ENCODE measurements at places on chromosomes 16 and 17. TPM values are rescaled to one million over a fixed set of nuclear protein-coding genes. Genes with fewer than 3 reads are reported as not detected.
A peak's percentile ranks its signal among the peaks of the same experiment; 100 is the strongest.

The NR1D1 gene
- 9.0 TPM for total RNA-seq

The SLC5A11 gene
- total RNA-seq = not detected

The CLEC3A gene
- total RNA-seq = not detected

The KRTAP17-1 gene
- total RNA-seq = not detected

The OR3A2 gene
- total RNA-seq = 2.6 TPM

The CES3 gene
- total RNA-seq = 0.17 TPM

The TP53TG3 gene
- not detected for total RNA-seq

The TNP2 gene
- not detected for total RNA-seq

The LDHD gene
- 0.42 TPM for total RNA-seq

The LGALS9C gene
- 0.54 TPM for total RNA-seq

DNA sequence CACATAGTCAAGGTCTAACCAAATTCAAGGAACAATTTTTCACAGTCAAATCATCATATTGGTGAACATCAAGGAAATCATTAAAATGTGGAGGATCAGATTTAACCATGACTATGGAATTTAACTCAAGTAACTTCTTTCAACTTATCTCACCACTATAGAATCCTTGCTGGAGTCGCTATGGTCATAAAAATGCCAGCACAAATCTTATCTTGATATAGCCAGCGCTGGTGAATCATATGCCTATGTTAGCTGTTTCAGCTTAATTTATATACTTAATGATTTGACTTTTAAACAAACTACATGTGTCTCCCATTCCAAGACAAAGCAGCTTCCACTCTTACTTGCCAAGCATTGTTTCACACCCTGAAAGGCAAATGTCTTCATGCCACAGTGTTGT is 416.4 kb downstream of the CDH11 start:
- DNase-seq = no peak

- no peak for DNase-seq
Observed at GRCh38 chr17:73071066-73071999, 21.2 kb downstream of the SLC39A11 start.

GRCh38 chr16:21159281-21159951 is 942 bp downstream of the LDAF1 start:
- DNase-seq = peak; percentile 25

DNA sequence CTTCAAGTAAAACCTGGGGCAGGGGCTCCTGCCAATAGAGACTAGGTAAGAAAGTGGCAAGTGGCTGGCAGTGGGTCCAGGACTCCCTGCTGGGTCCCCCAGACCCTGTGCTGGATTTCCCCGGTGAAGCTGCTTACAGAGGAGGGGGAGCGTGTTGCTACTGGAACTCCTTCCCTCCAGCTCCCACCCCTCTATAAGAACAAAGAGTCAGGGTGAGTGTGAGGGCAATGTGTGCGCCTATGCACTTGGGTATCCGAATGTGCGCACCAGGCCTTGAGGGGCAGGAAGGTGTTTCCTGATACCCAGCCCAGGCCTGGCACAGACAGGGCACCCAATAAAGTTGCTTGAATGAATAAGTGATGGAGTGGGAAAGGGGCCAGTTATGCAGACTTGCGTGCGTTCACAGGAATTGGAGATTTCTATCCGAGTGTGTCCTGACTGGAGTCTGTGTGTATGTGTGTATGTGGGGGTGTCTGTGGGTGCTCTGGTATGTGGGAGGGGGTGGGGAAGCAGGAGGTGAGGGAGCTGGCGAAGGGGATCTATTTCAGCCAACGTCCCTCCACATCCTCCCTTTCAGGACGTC is 11.7 kb downstream of the NEUROD2 start:
- no peak for DNase-seq

DNA sequence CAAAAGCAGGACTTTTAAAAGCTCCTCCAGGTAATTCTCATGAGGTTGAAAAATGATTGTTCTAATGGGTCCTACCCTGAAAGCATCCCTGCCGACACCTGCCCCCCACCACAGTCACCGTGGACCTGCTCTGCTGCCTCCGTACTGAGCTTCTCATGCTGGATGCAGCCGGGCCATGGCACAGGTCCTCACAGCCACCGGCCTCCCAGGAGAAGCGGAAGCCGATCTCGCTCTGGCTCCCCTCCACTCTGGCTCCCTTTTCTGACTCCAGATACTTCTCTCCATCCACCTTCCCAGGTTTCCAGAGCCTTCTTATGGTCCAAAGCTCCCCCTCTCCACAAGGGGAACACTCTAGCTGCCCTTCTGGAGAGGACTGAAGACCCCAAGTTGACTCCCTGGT is 10.2 kb downstream of the RPRML start:
- DNase-seq = no peak

DNA sequence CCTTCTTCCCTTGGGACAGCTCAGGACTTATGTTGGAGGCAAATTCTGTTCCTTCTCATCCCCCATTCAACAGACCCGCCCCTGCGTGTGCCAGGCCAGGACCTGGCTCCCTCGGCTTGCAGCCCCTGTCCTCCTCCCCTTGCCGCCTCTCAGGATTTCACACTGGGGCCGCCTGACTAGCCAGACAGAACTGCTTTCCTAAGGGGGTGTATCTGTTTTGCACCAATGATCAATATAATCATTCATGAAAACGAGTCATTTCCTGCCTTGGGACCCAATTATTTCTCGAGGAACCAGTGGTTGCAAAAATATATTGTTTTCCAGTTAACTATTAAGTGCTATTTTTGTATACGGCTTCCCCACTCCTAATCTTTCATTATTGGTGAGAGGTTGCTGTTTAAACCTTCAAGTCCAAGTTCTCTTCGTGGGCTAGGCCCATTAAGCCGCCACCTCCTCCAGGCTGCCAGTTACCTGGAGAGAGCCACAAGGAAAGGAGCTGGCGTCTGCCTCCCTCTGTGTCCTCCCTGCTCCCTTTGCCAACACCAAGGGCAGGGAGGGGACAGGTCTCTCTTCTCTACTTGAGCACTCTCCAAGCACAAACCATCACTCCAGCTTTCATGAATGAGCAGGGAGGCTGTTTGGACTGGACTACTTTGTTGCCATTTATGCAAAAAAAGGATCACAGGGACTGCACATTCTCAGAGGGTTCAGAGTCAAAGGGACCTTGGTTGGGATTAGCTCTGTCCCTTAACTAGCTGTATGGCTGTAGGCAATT is 8.9 kb downstream of the DCAKD start:
- no peak for DNase-seq

DNA sequence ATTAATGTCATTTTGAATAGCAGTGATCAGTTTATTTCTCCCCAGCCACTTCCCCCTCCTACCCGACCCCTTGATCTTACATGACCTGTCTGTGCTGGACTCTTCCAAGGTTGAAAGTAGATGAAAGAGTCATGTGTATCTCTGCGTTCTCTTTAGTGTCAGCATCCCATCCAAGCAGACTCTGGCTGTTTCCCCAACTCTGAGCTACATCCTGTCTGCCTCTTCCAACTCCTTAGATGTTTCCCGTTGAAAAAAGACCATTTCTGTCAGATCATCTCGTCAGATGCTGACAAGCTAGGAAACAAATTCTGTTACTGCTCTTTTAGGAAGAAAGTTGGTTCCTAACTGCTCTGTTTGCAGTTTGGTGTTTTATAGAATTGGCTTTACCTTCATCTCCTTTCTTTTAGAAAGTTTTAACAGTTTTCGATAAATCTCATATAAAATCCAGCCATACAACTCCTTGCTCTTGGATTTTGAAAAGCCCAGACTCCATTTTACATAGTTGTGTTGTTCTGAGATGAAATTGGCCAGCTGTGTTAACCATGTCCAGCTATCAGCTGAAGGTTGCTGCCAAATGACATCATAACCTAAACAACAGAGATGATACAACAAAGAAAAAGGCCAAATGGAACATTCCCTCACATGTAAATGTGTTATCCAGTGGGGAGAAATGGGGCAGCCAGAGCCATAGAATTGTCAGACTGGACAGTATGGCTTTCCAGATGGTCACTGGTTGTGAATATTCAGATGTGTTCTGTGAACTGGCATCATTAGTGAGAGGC is 43.5 kb downstream of the CYB561 start:
- DNase-seq = no peak

DNA sequence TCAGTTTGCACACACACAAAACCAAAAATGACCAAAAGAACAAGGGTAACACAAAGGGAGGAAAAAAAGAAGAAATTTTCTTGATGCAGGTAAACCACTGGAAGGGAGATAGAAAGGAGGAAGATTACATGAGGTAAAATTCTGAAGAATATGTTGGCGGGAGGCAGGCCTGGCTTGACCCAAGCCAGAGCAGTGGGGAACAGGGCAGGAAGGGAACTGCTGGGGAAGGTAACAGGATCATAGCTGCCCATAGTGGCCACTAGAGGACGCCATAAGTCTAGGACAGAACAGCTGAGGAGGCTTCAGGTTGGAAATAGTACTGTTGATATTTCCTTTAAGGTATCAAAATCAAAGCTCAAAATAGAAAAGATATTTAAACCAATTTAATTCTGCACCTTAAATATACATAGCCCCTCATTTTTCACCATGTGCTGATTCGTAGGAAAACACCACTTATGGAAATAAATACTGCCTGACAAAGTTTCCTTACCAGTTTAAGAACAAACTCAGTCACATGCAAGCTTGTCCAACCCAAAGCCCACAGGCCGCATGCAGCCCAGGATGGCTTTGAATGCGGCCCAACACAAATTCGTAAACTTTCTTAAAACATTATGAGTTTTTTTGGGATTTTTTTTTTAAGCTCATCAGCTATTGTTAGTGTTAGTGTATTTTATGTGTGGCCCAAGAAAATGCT is 15.5 kb downstream of the VPS35 start:
- DNase-seq = peak; percentile 66

- DNase-seq = no peak
Observed at GRCh38 chr17:64106918-64107317, 23.0 kb downstream of the ERN1 start.

GRCh38 chr17:57946798-57947358 is 8.3 kb downstream of the CUEDC1 start:
- DNase-seq = peak; percentile 31

DNA sequence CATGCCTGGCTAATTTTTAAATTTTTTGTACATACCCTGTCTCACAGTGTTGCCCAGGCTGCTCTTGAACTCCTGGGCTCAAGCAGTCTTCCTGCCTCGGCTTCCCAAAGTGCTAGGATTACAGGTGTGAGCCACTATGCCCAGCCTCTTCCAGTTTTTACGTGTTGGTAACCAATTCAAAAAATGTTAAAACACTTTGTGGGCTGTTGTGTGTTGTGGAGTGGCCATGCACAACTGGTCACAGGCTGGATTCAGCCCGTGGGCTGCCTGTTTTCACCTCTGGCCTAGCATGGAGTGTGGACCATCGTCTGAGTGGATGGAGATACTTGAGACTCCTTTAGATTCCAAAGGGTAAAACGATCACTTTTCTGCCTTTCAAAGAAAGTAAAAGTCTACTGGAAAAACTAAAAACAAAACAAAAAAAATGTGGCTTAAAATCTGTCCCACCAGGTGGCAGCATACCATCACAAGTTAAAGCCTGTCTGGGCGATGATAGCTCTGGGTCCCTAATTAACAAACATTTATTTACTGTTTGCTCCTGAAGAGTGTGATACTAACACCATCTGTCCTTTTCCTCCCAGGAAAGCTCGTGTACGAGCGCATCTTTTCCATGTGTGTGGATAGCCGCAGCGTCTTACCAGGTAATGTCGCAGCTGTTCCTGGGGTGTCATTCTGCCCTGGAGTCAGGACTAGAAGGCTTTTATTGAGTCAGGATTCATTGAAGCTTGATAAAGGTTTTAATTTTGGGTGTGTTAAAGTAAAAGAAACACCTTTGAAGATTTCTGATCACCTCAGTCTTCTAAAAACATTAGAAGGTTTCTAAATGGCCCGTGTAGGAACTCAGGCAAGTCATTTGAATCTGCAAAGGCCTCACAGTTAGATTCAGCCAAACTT is 45.8 kb downstream of the VPS35L start:
- peak; percentile 55 for DNase-seq

- DNase-seq = no peak
Observed at GRCh38 chr17:29074488-29074887, 31.5 kb downstream of the PIPOX start.

- DNase-seq = no peak
Observed at GRCh38 chr17:13405807-13406206, 195.9 kb downstream of the HS3ST3A1 start.

DNA sequence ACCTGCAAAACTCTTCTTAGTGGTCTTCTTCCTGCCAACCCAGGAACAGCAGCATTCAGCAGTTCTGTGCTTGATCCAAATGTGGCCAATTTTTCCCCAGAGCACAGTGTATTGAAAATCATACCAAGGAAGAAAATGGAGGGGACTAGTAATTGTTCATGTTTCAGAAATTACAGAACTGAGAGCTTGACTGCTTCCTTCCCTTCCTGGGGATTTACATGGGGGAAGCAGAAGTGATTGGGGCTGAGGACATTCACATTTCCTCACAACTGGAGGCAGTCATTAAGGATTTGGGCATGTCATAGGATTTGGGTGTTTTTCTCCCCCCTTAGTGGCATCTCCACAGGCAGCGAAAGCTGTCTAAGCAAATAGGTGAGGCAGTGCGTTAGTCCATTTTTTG is 19.7 kb downstream of the CIITA start:
- DNase-seq = no peak

DNA sequence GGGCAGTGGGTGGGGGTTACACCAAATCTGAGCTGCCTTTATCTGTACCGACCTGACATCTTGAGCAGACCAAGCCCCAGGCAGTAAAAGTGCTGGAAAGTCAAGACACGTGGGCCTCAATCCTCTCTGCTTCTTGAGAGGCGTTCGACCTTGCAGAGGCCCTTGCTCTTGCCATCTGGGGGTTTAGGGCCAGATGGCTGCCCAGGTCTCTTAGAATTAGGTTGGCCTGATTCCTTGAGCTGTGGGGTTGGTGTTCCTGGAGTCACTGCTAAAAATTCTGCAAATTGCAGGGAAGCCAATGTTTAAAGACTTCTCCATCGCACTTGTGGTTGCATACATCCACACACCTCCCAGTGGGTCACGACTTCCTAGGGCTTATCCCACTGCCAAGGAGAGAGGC is 238.2 kb upstream of the ASIC2 start:
- DNase-seq = no peak

GRCh38 chr16:778447-778846 is 9.7 kb downstream of the RPUSD1 start:
- DNase-seq = no peak

- DNase-seq = no peak
Observed at GRCh38 chr16:76797457-76797856, 393.5 kb upstream of the MON1B start.

- no peak for DNase-seq
Observed at GRCh38 chr16:50209546-50210265, 56.6 kb downstream of the TENT4B start.
